Fibroblast of skin of left biceps (primary cell): ENCODE measurements at places on chromosomes 6 and 20.
A peak's percentile ranks its signal among the peaks of the same experiment; 100 is the strongest.

GRCh38 chr6:168219804-168220203 is 99.8 kb downstream of the DACT2 start:
- DNase-seq = no peak

DNA sequence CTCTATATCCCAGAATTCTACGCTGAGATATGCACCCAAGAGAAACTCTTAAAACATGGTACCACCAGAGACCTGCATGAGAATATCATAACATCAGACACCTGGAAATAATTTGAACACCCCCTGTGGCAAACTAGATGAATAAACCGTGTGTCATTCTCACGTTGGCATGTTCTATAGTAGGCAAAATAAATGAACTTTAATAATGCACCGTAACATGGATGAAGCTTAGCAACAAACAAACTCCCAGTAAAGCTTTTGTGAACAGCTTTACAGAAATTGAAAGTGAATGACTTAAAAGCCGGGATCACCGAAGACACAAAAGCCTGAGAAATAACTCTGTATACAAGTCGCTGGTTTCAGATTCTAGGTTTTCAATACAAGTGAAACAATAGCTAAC is 1166.8 kb upstream of the CITED2 start:
- no peak for DNase-seq

GRCh38 chr6:15230827-15231226 is 15.0 kb upstream of the JARID2 start:
- DNase-seq = no peak

DNA sequence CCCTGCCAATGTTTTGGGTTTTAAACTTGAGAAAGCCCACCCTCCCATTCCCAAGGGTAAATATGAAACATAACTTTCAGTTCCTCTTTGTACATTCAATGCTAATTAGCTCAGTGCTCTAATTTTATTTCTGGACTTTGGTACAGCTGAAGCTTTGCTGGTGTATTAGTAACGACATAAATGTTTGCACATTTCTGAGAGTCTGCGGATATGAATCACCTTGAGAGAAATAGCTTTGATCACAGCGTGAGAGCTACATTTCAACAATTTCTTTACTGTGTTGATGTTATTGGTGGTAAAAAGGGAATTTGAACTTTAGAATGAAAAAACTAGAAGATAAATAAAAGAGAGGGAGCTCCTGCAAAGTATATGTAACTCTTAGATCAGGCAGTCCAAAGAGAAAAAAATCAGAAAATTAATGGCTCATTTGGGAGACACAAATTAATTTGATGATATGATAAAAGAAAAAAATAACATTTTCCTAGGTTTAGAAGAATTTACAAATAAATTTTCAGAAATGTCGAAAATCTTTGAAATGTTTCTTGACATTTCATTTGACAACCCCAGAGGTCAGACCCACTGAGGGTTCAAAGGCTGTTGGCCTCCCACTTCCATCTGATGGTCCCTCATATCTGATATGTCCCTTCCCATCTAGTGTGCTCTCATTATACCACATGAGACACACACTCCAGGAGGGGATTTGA is 38.5 kb upstream of the CAP2 start:
- DNase-seq = peak; percentile 19

GRCh38 chr6:130773860-130774259 is 53.3 kb upstream of the SMLR1 start:
- no peak for DNase-seq

- no peak for DNase-seq
Measured at GRCh38 chr6:101341926-101342325, 51.6 kb upstream of the GRIK2 start.

DNA sequence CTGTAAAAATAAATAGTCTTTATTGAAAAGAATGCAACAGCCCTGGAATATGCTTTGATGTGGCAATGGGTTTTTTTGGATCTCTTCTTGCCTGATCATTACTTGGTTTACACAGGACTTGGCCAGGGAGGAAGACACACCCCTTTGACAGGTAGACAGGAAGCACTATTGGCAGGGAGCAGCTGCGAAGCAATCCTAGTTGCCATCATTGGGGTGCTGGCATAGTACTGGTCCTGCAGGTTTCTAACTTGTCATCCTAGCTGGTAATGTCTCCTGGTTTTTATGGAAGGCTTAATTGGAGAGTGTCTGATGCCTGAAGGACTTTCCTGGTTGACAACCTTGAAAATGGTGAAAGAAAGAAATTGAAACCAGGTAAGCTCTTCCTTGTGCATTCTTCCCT is 71.2 kb upstream of the CCN6 start:
- DNase-seq = no peak

DNA sequence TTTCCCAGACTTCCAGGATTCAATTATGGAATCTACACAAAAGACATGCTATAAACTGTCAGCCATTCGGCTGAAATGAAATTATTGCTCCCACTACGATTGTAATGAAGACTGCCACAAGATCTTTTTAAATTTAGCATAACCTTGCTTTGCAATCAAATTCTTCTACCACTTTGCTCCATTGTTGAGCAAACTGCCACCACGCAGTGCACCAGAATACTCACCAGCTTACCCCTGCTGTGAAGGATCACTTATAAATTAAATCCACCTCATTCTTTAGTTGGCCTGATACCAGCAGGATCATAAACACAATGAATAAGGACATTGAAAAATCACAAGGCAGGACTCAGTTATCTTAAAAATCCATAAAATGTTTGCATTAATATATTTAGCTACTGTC is 151.8 kb upstream of the PRND start:
- no peak for DNase-seq

GRCh38 chr6:73325656-73326055 is 28.4 kb downstream of the DPPA5 start:
- no peak for DNase-seq

- no peak for DNase-seq
Measured at GRCh38 chr6:13445005-13445743, 42.2 kb downstream of the GFOD1 start.

GRCh38 chr6:112842330-112842685 is 495.2 kb downstream of the RFPL4B start:
- no peak for DNase-seq

DNA sequence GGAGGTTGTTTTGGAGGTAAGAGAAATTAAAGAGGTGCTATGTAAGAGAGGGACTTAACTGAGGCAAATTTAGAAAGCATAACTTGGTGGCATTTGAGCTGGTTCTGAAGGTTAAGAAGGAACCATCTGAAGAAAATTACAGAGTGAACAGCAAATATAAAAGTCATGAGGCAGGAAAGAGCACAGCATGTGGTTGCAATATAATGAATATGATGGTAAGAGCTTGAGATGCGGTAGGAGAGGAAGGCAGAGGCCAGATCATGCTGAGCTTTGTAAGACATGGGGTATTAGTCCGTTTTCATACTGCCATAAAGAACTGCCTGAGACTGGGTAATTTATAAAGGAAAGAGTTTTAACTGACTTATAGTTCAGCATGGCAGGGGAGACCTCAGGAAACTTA is 279.1 kb downstream of the UTRN start:
- no peak for DNase-seq

DNA sequence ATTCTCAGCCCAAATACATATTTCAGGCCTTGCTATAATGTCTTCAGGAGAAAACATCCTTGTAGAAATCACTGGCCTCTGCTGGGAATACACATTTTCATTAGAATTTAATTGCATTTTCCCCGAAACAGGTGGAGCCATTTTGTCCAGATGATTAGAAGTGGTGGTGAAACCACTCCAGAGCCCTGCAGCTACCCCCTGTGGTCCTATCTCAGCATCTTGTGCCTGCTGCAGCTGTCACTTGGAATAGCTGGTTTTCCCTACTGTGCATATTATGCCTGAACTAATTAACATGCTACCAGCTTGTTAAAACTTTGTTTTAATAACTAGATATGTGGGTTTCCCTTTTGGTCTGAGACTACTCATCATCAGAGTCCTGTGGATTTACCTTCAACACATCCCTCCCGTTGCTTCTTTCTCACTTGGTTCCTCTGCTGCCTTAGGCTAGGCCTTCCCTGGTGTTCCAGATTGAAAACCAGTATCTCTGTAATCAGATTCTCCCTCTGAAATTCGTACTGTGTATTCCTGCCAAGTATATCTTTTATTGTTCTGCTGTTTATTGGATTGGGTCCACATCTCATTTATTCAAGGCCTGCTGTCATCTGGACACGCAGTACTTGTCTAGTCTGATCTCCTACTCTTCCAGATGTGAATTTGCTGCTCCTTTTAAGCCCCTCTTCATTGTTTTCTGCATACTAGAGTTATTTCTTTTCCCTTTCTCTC is 15.2 kb downstream of the DNAH8 start:
- DNase-seq = no peak

DNA sequence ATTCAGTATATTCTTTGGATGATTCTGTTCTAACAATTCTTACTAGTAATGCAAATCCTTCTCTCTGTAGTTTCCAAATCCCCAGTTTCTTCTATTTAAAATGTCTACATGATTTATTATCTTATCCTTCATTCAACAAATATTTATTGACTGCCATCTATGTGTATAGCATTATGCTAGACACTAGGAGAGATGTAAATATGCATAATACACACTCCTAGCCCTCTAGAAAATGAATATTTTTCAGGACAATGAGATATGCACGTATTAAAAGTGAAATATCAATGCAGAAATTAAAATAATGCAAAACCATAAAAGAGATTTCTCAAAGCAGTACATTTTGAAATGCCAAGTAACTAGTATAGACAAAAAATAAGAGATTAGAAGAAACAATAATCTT is 293.5 kb upstream of the CNR1 start:
- DNase-seq = no peak

DNA sequence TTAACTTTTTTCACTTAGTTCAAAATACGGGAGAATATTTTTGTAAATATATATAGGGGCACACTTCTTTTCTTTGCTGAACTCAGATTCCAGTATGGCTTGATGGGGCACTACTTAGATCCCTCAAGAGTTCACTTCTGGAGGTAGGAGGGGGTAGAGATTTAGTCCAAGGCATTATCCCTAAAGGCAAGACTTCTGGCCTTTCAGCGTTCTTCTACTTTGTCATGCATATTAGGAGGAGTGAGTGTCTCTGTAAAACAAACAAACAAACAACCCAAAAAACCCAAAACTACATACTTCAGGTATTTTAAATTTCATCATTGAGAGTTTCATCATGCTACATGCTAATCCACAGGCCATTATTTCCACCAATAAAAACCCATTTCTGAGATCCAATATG is 32.0 kb downstream of the SMPDL3A start:
- no peak for DNase-seq

DNA sequence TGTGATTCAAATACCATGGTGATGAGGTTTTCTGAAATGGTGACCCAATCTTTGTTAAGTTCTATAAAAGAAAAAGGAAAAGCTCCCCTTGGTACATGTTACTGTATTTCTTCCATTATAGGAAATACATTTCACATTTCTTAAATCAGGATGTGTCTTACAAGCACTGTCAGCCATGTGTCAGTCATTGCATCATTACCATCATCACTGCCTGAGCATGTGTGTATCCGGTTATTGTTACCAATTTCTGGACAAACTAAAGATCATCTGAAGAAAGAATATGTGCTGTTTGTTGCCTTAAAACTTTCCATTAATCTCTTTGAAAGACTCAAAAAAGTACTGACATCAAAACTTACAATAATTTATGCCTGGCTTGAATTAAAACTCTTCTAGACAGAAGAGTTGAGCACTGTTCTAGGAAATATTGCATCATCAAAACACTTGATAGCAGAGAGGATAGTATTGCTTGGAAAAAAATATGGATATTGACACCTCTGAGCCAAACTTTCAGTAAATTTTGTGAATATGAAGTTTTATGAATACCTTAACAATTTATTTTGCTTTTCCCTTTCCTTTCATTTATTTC is 7.1 kb upstream of the TSPYL1 start:
- no peak for DNase-seq

- no peak for DNase-seq
Measured at GRCh38 chr6:72522735-72523141, 99.1 kb upstream of the KCNQ5 start.

GRCh38 chr6:156283091-156283490 is 494.1 kb upstream of the ARID1B start:
- no peak for DNase-seq

- DNase-seq = no peak
Measured at GRCh38 chr6:134090591-134090990, 38.2 kb upstream of the SLC2A12 start.

- DNase-seq = no peak
Measured at GRCh38 chr6:3162565-3163247, 5.4 kb upstream of the TUBB2A start.

DNA sequence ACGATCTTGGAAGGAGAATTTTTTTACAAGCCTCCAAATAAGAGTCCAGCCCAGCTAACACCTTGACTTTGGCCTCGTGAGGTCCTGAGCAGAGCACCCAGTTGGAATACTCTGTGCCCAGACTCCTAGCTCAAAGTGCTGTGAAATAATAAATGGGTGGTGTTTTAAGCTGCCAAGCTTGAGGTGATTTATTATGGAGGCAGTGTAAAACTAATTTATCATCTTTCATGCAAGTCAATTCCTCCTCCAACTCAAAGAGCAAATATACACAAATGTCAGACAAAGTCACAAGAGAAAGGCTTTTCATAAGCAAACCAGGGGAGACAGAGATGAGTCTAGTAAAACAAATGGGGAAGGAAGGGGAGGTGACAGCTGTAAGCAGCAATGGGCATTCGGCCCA is 12.7 kb downstream of the ABT1 start:
- DNase-seq = no peak

- no peak for DNase-seq
Measured at GRCh38 chr6:85966828-85967227, 324.1 kb upstream of the SYNCRIP start.

- no peak for DNase-seq
Measured at GRCh38 chr6:106138151-106138550, 52.0 kb downstream of the PRDM1 start.

DNA sequence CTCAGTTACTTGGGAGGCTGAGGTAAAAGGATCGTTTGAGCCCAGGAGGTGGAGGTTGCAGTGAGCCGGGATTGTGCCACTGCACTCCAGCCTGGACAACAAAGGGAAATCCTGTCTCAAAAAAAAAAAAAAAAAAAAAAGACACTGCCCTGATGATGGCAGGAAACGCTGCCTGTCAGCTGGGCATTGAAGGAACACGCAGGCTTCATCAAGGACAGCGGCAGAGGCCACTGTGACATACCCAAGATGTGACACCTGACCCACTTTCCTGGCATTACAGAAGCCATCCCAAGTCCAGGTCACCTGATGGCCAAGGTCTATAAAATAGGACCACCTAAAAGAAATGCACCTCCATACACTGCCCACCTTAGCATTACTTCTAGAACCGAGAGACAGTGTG is 75.9 kb downstream of the RIPOR3 start:
- DNase-seq = no peak

- DNase-seq = no peak
Measured at GRCh38 chr6:129966125-129966524, 52.3 kb upstream of the L3MBTL3 start.
